ENCODE measurements at places on chromosomes 6 and 20.

- DNase-seq: no peak
These were observed 441.4 kb upstream of the SULF2 start for GRCh38 chr20:48226642-48227041.

- DNase-seq: no peak
These were observed 101.3 kb downstream of the RTN4IP1 start for GRCh38 chr6:106527979-106528378.

GRCh38 chr6:167840526-167841179 lies 13.9 kb downstream of the AFDN start:
- no peak for DNase-seq

GRCh38 chr20:4027590-4028265 lies 12.4 kb upstream of the RNF24 start:
- DNase-seq: no peak

GRCh38 chr6:11139051-11139960 lies 27.8 kb upstream of the ERVFRD-1 start:
- no peak for DNase-seq

GRCh38 chr20:16944745-16945144 lies 196.6 kb downstream of the OTOR start:
- no peak for DNase-seq

DNA sequence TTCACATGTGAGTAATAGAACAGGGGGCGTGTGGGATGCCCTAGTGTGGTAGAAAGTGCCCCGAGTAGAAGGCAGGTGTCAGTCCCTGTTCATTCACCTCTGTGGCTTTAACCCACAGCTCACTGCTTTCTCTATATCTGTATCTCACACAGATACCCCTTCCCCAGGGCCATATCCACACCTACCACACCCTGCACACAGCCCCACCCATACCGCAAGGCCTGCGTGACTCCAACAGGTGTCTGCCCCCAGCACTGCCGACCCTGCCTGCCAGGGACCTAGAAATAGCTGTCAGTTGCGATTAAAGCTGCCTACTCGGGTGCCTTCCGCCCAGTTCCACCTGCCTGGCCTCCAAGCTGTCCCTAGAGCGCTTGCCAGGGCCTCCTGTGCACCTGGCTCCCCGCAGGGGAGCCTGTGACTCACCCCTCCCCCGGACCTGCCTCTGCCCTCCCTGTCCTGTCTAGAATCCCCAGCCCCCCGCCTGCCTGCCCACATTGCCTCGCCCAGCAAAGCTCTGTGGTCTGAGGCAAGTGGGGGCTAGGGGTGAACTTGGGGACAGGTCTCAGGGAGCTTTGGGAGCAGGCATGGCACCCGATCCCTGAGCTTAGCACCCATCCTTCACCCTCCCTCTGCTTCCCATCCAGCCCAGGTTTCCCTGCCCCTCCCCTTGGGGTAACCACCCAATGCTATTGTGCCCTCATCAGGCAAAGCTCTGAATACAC lies 38.3 kb upstream of the ID1 start:
- no peak for DNase-seq

GRCh38 chr6:36200154-36200891 lies 3.8 kb downstream of the BRPF3 start:
- DNase-seq: no peak

GRCh38 chr6:55040102-55040848 lies 134.0 kb upstream of the HCRTR2 start:
- no peak for DNase-seq

GRCh38 chr6:27111743-27112142 lies 135.8 kb upstream of the PRSS16 start:
- DNase-seq: no peak

DNA sequence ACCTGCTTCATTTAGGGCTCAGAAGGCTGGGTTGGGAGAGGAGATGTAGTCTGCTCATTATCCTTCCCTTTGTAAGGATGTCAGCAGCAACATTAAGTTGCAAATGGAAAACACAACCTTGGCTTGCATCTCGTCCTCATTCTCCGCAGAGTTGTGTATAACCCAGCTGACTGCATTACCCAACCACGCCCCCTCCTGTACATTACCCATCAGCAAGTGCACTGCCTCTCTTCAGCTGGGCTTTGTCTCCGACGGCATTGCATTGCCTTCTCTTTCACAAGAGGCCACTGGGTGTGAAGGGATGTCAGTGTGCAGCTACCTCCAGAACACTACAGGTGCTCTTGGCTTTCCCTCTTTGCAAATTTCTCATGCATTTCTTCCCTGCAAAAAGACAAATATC lies 128.7 kb upstream of the TSHZ2 start:
- no peak for DNase-seq

DNA sequence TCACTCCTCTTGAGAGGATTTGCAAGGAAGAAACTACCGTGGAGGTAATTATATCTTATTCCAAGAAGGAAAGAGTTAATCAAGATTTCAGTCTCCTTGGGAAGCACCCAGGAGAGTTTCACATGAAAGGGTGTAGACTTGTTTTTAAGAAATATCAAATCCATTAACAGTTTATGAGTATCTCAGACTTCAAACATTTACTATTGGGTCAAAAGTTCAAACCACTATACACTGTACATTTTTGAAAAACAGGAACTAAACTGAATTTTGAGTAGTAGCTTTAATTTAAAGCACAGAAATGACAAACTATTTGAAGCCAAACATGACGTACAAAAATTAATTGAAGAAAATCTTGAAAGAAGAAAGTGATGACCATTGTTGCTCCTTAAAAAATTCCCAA lies 164.0 kb downstream of the FOXC1 start:
- DNase-seq: no peak

- no peak for DNase-seq
These were observed 44.3 kb downstream of the CTCFL start for GRCh38 chr20:57480444-57481160.

DNA sequence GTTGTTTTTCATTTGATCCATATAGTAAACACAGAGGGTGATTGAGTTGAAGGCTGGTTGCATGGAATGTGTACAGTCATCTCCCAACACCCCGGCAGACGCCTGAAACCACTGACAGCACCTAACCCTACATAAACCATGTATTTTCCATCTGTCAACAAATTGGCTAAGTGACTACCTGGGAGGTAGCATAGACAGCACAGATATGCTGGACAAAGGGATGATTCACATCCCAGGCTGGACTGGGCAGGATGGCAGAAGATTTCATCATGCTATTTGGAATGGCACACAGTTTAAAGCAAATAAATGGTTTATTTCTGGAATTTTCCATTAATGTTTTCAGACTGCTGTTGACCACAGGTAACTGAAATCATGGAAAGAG lies 4.4 kb upstream of the VIP start:
- DNase-seq: no peak

DNA sequence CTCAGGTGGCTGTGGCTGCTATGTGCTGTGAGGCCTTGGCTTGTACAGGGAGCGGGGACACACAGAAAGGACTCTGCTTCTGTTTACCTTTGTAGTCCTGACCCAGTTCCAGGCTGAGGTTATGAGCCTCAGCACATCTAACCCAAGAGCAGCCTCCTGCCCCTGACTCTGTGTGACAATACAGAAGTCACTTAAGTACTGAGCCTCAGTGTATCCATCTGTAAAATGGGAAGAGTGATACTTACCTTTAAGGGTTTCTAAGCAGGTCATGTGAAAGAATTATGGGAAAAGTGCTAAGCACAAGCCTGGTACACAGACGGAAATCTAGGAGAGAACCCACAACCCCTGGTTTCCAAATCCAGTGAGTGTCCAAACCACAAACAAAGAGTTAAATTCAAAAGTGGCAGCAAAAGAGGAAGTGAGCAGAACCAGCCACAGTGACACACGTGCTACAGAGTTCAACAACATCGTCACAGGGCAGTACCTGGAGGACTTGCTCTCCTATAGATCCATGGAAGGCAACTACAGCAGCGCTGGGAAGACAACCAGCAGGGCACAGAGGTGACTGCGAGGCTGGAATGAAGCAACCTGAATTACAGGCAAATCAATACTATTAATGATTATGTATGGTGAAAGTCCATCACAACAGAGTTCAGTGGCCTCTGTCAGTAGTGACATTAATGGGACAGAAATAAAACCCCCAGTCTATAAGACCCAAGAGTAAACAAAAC lies 12.5 kb downstream of the TRIM26 start:
- no peak for DNase-seq

DNA sequence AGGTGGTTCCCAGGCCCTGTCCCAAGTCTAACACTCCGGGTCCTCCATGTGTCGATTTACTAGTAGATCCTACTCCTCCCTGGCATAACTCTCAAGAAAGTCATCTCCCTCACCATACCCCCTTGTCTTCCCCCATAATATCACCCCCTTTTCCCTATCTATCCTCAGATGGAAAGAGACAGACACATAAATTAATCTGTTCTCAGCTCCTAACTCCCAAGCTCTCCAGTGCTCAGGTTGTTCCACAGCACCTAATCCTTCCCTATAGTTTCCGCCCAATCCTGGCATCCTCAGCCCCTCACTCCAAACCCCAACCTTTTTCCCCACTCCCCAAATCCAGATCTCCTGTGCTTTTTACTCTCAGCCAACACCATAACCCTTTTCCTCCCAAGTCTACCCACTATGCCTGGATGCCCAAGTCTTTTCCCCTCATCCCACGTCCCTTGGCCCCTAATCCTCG lies 808 bp downstream of the ILRUN start:
- no peak for DNase-seq

- no peak for DNase-seq
These were observed 85.8 kb downstream of the YTHDF1 start for GRCh38 chr20:63129991-63130657.

- no peak for DNase-seq
These were observed 511.8 kb downstream of the LMBRD1 start for GRCh38 chr6:69285054-69285453.

DNA sequence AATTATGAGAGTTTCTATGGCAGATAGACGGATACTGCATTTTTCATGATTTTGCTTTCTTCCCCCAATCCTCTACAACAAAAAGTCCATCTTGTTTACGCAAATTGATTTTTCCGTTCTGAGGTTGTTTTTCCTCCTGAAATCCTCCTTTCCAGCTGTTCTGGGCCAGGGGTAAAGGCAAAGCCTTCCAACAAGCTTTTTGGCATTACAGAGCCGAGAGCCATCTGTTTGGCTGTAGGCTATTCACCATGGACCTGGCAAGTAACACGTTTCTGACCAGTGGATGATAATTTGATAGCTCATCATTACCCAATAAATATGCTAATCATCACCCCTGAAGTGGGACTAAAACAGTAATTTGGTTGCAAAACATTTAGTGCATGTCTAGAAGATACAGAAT lies 226.5 kb downstream of the CBLN4 start:
- no peak for DNase-seq

- no peak for DNase-seq
These were observed 244.1 kb downstream of the PTPRK start for GRCh38 chr6:128276311-128276710.

DNA sequence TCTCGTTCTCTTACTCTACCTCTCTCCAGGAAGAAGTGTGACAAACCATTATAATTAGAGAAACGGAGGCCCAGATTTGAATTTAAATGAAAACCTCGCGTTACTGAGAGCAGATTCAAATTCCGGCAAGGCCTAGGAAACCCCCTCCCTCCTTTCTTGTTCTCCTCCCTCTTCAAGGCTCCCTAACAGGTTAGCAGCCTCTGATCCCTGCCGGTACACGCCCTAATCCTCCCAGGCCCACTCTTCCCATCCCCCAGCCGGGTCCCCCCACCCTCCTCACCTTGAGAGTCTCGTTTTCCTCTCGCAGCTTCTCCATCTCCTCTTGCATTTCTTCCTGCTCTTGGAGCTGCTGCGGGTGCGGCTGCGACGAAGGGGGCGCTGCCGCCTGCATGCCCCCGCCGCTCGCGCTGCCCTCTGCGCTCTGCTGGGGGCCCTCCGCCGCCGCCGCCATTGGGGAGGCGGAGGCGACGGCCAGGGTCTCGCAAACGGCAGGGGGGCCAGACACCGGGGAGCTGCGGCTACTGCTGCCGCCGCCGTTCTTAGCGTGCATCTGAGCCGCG lies 3.8 kb downstream of the MTCL3 start:
- DNase-seq: no peak

DNA sequence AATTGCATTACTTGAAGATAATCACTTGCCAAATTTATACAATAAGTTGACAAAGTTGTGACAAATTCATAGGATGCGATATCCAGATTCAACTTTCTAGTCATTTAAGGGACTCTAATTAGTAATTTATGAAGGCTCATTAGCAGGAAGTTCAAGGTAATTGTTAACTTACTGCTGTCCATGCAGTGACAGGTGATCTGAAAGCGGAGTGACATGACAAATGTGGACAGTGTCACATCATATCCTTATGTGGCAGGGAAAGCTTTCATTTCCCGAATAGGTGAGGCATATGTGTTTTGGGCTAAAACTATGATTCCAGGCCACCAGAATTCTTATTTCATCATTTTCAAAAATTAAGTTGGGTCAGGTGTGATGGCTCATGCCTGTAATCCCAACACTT lies 115.9 kb upstream of the BMP2 start:
- no peak for DNase-seq

GRCh38 chr20:43563429-43563828 lies 4.6 kb downstream of the SGK2 start:
- DNase-seq: no peak

GRCh38 chr20:54132612-54133433 lies 41.0 kb downstream of the CYP24A1 start:
- no peak for DNase-seq

- DNase-seq: no peak
These were observed 4.0 kb upstream of the WTAP start for GRCh38 chr6:159723259-159723658.

DNA sequence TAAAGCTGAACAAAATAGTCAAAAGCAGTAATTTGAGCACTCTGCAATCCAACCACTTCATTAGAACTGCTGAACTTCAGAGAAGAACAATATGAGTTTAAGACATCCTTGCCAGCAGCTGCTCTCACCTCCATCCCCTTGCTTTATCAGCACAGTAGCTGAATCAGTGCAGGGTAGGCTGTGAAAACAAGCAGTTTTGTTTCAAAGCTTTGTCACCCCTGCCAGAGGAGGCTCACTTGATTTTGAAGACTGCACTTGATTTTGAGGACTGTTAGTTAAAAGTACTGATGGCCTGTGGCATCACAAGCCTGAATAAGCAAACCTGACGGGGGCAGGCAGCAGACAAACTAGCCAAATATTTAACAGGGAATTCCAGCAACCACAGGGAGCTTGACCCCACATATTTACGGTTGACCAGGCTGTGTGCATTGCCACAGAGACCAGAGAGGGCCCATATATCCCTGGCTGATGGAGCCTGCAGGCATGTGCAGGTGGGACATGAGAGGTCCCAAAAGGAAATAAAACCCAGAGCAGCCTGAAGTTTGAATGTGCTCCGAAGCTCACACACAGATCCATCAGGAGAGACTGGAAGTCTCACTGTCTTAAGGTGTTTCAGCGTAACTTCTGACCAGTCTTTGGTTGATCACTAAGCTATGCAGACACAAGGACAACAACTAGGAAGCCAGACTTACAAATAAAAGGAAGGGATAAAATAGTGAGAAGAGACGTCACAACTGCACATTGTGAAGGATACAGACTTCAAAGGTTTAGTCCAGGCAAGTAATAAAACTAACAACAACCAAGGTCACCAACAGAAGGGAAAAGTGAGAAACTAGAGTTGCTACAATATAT lies 97.4 kb downstream of the PDSS2 start:
- DNase-seq: no peak

DNA sequence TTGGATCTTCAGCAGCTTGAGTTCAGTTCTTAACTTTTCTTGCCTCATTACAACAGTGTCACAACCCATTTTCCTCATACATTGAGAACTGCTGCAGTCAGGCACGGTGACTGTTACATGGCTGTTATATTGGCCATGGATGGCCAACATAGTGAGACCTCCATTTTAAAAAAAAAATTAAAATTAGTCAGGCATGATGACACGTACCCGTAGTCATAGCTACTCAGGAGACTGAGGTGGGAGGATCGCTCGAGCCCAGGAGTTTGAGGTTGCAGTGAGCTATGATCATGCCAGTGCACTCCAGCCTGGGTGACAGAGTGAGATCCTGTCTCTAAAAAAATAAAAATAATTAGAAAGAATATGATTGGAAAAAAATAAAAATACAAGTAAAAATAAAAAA lies 9.9 kb upstream of the MMP24 start:
- DNase-seq: no peak

All from mesothelial cell of epicardium (in vitro differentiated cells).